GM04504 (cell line): ENCODE measurements at places on chromosomes 4 and X.

- DNase-seq = no peak
These were observed 71.8 kb downstream of the ASMT start for GRCh38 chrX:1686642-1687041.

GRCh38 chr4:165398570-165398969, 19.8 kb downstream of the CPE start:
- no peak for DNase-seq

DNA sequence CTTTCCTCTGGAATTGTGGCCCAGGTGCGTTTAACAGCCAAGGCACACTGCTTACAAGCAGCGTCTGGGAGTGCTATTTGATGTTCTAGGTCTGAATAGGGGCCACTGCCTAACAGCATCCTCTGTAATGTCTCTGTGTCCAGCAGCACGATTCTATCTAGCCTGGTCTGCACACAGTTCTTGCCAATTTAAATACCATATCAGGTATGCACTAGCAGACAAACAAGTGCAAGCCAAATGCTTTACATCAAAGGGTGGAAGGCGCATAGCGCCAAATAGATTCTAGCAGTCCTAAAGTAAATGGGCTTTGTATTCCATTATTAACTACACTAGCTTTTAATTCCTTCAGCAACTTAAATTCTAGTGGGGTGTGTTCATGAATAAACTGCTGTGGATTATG, 15.8 kb upstream of the UGDH start:
- DNase-seq = no peak

DNA sequence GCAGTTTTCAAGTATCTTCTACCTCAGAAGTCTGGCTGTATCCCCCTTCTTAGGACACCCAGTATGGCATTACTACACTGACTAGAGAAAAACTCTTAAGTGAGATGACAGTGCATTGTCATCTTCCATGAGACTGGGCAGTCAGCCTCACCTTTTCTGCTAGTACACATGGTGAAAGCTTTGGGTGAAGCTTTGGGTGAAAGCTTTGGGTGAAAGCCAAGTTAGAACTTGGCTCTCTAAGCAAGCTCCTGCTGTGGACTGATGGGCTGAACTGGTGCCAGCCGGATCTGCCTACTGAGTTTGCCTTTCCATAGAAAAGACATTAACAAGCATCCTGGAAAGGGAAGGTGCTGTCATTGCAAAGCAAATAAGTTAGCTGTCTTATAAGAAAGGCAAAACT, 8.8 kb downstream of the EPHA5 start:
- no peak for DNase-seq

- DNase-seq = no peak
These were observed 28.3 kb upstream of the BTC start for GRCh38 chr4:74822603-74823002.

DNA sequence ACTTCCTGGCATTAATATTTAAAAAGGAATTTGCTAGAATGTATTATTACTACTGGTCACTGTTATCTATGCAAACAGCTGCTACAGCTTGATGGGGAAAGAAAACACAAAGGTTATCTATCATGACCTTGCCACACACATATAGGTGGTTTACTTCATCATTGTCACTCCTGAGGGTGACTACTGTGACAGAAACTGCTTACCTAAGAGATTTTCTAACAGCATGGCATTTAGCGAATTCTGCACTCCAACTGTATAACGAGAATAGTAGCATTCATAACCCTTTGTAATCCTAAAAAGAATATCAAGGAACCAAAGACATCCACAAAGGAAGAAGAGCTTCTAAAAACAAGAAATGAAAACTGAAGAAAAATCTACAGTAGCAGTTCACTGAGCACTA, 74.6 kb upstream of the SPOCK3 start:
- DNase-seq = no peak

GRCh38 chr4:145829629-145830395, 108.8 kb downstream of the ZNF827 start:
- no peak for DNase-seq

GRCh38 chr4:123216946-123217345, 179.6 kb upstream of the SPRY1 start:
- no peak for DNase-seq

DNA sequence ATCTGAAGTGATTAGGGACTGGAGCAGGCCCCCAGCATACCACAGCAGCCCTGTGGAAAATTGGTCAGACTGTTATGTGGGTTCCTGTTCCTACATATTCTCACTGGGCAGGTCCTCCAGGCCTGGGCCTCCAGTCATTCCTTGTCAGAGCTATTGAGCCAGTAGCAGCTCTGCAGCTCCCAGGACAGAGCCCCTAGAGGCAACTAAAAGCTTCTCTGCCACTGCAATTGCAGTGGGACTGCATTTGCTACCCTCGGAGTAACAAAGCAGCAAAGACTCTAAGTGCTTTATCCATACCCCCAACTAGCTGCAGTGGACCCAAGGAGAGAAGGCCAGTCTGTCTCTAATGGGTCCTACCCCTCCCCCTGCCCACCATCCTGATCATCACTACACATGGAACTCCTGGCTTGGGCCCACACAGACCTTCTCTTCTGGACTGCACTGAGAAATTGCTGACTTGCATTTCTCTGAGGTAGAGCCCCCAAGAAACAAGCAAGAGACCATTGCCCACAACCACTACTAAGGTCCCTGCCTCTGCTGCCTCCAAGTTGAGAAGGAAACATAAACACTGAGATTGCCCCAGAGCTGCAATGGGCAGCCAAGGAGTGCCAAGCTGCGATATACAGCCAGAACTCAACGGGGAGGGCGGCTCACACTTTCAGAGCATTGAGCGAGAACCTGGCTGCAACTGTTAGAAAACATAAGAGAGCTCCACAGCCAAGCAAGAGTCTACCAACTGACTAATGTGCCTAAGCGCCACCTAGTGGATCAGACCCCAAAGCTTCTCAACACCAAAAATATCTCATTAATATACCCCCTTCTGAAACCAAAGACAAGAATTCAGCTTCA, 738.7 kb upstream of the NDST4 start:
- DNase-seq = no peak

DNA sequence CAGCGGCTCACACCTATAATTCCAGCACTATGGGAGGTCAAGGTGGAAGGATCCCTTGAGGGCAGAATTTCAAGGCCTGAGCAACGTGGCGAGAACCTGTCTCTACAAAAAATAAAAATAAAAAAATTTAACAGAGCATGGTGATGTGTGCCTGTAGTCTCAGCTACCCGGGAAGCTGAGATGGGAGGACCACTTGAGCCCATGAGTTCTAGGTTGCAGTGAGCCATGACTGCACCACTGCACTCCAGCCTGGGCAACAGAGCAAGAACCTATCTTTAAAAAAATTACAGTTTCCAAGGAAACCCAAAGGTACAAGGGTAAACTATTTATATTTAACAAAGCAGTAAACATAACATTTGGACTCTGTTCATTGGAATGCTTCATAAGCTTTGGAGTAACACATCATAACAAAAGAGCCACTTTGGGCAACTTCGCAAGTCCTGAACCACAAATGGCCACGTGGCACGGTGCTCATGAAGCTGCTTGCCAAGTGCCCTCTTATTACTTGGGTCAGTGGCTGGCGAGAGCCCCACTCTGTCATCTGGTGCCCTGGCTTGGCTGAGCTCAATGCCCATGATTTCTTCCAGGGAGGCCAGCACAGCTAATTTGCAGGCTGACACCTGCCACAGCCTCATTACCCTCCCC, 165.6 kb downstream of the SH3KBP1 start:
- no peak for DNase-seq

DNA sequence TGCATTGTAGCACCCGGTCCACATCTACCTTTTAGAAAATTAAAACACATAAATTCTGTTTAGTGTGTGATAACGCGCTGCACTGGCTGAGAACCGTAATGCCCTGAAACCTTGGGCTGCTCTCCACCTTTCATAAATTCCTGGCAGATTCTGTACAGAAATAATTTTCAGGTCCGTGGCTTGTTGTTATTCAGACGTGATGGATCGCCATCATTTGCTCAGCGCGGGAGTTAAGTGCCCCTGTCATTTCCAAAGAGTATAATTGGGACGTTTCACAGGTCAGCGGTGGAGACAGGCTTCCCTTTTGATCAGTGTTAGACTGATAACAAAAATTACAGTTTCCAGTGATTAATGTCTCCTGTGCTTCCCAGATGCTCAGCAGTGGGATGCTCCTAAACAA, 16.5 kb downstream of the UVSSA start:
- DNase-seq = no peak

GRCh38 chr4:57083090-57083489, 27.1 kb downstream of the IGFBP7 start:
- DNase-seq = no peak

GRCh38 chr4:11722223-11722622, 293.5 kb upstream of the HS3ST1 start:
- DNase-seq = no peak

GRCh38 chr4:45063696-45064095, 337.3 kb upstream of the GNPDA2 start:
- DNase-seq = no peak

DNA sequence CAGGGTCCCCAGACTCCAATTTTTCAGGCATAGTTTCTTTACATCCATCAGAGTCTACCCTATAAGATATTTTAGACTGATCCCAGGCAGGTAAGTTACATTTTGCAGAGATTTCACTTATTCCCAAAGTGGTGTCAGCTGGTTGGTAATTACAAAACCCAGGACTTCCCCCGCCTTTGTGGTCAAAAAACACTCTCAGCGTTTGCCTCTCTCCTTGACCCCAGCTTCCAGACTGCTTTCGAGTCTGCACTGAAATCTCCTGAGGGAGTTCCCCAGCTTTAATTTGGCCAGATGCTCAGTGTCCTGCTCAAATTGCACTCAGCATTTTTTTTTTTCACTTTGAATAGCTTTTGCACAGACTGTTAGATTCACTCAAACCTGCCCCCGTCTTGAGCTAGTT, 11.2 kb upstream of the AMOT start:
- no peak for DNase-seq

GRCh38 chr4:102180046-102180445, 165.2 kb downstream of the SLC39A8 start:
- no peak for DNase-seq

DNA sequence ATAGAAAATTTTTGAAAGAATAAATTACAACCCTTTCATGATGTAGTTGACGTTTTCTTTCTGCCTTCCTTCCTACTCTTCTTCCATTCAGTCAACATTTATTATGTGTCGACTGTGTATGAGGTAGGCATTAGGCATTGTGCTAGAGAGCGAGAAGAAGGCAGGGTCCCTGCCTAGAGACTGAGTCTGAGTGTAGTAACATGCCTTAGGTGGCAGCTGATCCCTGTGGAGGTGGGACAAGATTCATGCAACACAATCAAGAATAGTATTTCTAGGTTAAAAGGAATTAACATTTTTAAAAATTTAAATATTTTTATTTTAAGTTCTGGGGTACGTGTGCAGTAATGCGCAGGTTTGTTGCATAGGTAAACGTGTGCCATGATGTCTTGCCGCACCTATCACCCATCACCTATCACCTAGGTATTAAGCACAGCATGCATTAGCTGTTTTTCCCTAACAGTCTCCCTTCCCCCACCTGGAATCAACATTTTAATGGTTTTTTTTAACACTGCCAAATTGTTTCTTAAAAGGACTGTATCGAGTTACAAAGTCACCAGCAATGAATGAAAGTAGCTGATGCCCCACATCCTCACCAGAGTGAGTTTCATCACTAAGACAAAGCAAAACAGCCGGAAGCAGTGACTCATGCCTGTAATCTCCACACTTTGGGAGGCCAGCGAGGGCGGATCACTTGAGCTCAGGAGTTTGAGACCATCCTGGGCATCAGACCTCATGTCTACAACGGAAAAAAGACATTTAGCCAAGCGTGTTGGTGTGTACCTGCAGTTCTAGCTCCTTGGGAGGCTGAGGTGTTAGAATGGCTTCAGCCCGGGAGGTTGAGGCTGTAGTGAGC, 84.0 kb downstream of the WWC2 start:
- peak; percentile 66 for DNase-seq

GRCh38 chr4:30828264-30828926, 108.2 kb downstream of the PCDH7 start:
- DNase-seq = peak; percentile 34

DNA sequence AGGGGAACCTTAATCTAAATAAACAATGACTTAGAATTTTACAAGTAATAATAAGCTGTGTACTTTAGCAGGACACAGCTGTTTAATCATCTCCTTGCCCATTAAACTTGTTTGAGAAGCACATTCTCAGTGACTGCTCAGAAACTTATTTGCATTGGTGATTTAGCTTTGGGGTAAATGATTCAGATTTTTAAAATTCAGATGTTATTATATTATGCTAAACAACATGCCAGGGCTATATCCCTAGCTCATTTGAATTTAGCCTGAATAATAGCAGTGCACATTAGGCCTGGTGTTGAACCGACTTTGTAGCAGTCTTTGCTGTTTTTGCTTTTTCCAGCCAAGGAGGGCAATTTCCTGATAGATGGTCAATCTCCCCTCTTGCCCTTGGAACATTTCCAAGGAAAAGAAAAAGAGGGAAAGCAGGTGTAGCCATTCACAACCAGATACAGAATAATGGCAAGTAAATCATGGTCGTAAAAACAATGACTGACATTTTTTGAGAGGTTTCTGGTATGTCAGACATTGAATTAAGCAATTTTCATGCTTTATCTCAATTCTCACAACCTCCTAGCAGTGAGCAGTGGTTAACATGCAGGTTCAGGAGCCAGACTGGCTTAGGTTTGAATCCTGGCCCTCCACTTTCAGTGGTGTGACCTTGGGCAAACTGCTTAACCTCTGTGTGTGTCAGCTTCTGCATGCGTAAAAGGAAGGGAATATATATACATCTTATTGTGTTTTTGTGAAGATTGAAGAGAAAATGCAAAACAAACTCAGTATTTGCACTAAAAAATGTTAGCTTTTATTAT, 16.8 kb downstream of the ARHGEF38 start:
- no peak for DNase-seq

DNA sequence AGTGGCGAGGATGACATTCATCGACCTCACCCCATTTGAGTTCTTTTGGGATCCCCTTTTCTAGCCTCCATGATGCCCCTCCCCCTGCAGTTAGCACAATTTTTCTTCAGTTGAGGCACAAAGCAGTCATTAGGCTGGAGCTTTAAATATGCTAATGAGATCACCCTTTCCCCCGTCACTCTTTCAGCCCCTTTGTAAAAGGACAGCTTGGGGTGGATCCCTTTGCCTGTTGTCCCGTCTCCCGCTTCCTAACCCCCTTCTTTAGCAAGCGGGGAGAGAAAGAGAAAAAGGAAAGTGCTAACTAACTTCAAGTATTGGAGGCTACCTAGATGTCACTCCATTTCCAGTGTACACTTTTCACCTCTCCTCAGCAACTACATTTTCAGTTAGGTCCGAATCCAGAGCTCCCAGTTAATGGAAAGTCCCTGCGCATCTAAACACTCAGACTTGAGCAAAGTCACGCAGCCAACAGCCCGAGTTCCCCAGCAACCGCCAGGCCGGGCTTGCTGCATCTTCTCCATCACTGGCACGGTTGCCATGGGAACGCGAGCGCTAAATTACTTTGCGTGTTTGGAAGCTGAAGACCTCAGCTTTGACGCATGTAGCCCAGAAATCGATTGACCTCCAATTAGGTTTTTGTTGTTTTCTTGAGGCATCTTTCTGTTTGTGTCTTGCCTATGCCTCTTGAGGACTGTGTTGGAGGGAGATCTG, 76.8 kb downstream of the RTL5 start:
- DNase-seq = no peak
